CD4-positive, alpha-beta T cell treated with Interleukin-15 for 1 hour (primary cell): ENCODE measurements at places on chromosomes 13 and 19.

GRCh38 chr19:47075941-47076340, 27.5 kb upstream of the TMEM160 start:
- DNase-seq, result no peak

- DNase-seq, result no peak
Observed at GRCh38 chr19:15196360-15197005, 4.3 kb downstream of the NOTCH3 start.

GRCh38 chr13:83151308-83151660, 731.0 kb downstream of the SLITRK1 start:
- no peak for DNase-seq

DNA sequence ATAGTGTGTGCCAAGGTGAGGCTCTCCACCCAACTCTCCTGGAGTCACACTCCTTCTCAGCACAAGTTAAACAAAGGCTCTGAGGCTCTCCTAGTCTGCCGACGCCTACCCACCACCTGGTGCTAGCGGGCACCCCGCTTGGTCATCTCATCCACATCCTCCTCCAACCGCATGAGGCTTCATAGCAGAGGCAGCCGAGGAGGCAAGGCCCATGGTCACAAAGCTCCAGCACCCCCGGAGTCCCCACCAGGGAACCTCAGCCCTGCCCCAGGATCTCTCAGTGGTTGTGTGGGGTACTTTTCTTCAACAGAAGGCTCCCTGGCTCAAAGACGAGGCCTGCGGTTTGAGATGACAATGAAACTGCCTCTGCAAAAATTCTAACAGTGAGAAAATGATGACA, 43.0 kb downstream of the STK24 start:
- DNase-seq, result no peak

- DNase-seq, result no peak
Observed at GRCh38 chr13:73018336-73018735, 40.5 kb upstream of the KLF5 start.

- no peak for DNase-seq
Observed at GRCh38 chr13:22194106-22194805, 523.4 kb downstream of the FGF9 start.

DNA sequence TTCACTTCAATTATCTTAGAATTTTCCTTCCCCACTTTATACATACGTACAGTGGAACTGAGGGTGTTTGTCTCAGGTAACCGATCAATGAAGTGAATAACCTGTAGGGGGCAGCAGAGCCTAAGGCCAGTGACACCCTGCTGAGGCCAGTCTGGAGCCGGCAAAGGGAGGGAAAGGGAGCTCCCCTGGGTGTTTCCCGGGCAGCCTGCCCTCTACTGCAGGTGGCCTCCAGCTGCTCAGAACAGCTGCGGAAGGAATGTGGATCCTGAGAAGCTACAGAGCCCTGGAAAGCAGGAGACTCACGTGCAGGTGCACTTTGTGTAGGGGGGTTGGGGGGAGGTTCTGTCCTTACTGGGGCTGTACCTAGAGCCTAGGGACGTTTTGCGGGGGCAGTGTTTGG, 832 bp upstream of the ZNF491 start:
- DNase-seq, result peak; percentile 78

DNA sequence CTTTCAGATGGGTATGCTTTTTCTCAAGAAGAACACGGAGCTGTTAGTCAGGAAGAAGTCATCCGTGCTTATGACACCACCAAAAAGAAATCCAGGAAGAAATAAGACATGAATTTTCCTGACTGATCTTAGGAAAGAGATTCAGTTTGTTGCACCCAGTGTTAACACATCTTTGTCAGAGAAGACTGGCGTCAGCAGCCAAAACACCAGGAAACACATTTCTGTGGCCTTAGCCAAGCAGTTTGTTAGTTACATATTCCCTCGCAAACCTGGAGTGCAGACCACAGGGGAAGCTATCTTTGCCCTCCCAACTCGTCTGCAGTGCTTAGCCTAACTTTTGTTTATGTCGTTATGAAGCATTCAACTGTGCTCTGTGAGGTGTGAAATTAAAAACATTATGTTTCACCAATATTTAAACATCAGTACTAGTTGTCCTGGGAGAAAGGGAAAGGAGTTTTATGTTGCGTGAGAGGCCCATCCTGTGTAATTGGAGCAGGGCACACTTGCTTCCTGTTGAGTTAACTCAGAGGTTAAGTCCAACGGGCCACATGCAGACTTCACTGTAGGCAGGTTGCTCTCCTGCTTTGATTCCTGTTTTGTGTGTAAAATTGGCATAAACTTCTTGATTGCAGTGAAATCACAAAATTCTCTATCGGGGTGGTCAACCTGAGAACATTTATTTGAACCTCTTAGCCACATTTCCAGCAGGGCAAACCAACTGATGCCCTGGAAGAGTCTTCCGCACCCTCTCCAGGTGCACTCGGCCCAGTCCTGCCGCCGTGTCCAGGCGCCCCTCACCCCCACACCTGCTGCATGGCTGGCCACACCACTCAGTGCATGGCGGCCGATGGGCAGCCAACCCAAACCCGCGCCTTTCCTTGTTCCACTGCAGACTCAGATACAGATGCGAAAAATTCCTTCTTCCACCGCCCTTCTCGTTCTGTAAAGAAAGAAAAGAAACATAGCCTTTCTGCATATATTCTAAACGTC, 31.6 kb downstream of the SHISA2 start:
- DNase-seq, result no peak

DNA sequence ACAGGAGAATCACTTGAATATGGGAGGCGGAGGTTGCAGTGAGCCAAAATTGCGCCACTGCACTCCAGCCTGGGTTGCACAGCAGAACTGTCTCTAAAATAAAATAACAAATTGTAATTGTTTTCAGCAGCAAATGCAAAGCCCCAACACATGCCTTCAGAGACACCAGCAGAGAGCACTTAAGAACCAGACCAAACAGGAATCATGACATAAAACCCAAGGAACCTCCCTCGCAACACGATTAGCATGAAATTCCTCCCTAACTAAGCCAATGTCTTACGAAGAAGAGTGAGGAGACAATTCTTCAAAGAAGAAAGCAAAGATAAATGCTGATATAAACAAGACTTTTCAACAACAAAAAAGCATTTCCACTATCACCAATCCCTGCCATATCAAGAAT, 40.1 kb downstream of the PSPC1 start:
- DNase-seq, result no peak

DNA sequence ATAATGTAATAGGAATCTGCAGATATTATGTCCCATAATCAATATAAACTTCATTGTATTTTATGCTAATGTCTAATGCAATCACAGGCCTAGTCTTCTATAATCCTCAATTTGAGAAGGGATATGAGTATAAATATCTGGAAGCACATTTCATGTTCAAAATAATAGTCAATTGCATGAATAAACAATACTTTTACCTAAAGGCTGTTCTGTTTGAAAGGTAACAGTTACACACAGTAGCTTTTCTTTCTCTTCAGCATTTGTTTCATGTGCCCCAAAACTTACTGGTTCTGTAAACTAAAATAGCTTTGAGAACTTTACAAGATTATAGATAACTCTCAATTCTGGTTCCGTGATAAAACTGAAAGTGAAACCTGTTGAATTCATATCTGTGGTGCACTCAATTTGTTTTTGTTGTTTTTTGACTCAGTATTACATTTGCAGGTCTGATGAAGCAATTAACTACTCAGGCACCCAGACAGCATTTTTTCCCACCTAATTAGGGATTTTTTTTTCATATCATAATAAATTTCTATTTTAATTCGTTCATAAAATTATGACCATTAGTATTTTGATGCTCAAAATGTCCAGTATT, 1193.8 kb downstream of the SLITRK1 start:
- no peak for DNase-seq

DNA sequence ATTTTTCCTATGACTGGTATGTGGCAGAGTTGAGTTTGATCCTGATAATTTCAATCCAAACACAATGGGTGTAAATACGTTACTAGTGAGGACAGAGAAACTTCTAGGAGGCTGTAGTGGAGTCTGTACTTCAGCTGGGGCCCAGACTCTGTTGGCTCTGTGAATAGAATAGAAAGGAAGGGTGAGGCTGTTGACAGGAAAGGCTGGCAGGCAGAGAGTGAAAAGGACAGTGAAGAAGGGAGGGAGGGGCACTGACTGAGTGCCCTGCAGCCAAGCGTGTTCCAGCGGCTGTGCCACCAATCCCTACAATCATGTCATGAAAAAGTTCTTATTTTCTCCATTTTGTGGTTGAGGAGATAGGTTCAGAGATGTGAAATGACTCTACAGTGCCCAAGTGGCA, 80.5 kb downstream of the MBNL2 start:
- no peak for DNase-seq

DNA sequence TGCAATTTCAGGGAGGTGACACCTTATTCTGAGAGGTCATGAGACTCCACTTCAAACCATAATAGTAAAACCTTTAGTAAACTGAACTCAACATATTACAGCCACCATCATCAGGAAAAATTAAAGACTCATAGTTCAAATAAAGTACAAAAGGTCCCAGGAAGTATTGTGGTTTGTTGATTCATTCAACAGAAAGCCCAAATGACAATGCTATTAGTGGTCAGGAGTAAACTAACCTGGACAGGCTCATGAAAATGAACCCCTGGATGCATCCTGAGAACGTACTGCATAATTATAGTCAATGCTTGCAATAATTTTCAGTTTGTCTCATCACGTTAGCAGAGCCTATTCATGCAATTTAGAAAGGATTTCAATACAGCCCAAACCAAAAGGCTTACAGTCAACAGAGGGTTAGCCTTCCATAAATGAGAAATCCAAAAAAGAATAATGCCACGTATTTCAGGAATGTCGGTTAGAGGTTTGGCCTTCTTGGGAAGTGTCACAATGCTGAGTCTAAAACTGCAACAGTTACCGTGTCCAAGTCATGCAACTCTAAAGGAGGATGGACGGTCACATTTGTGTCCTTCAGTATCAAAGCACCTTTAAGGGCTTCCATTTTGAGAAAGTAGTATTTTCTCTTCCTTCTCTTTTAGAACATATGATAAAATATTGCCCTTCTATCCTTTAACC, 280.8 kb downstream of the ABCC4 start:
- DNase-seq, result no peak

GRCh38 chr13:39401756-39402155, 201.2 kb downstream of the LHFPL6 start:
- no peak for DNase-seq

DNA sequence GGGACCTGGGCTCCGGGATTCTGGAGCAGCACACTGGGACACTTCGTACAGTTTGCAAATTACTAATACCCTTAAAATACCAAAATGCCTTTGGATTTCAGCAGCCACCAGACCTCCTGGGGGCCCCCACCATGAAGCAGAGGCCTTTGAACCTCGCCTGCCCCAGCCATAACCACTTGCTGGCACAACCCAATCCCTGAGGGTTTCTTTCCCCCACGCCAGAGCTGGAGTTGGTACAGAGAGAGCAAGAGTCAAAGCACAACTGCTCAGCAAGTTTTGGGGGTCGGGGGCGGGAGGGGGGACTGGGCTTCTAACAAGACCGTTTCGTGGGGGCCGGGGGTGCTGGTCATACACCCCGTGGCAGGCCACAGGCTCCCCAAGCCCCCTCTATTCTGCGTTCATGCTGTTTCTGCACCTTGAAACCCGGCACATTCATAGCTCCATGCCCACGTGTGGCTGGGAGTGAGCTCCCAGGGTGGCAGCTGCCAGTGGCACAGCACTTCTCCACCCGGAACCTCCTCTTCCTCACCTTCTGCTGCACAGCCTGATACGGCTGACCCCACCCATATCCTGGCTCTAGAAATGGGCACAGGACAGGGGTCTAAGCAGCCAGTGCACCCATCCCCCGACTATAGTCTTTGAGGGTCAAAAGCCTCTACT, 17.1 kb downstream of the PLEKHF1 start:
- DNase-seq, result no peak

- DNase-seq, result no peak
Observed at GRCh38 chr13:19634256-19634740, 839 bp downstream of the MPHOSPH8 start.

GRCh38 chr19:51027126-51027806, 850 bp upstream of the KLK11 start:
- no peak for DNase-seq

GRCh38 chr13:113364901-113365582, 1.1 kb upstream of the GRTP1 start:
- no peak for DNase-seq

GRCh38 chr13:37869756-37870488, at the start of gene TRPC4:
Gene TRPC4 (minus strand): TSS chr13:37869772. CDS start chr13:37783333, 86,439 bp downstream.
- DNase-seq, result no peak

- DNase-seq, result no peak
Observed at GRCh38 chr13:113558461-113558860, 26.1 kb upstream of the TFDP1 start.

DNA sequence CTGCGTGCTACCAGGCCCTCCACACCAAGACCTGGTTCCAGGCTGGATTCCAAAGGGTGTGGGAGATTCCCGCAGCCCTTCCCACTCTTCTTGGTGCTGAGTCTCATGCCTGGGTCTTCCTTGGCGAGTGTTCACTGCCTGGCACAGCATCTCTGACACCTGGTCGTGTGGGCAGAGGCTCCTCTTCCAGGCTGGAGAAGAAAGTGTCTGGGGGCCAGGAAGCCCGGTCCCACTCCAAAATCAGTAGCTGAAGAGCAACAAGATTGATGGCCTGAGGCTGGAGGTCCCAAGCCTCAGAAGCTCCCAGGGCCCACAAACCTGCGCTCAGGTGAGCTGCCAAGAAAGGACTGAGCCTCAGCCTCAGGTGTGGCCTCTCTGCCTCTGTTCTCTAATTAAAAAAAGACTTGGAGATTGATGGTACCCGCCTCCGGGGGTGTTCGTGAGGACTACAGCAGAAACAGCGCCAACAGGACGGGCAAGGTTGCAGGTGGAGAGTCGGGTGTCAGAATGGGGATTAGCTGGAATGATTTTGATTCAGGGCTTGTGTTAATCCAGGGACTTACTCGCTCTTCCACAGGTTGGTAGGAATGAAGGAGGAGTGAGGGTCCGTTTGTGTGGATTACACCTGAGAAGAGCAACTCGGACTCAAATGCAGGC, 217.5 kb downstream of the TEX29 start:
- no peak for DNase-seq

GRCh38 chr19:3233831-3234230, 9.4 kb downstream of the CELF5 start:
- DNase-seq, result no peak

- DNase-seq, result no peak
Observed at GRCh38 chr19:51694318-51695085, 1.4 kb downstream of the SPACA6 start.

DNA sequence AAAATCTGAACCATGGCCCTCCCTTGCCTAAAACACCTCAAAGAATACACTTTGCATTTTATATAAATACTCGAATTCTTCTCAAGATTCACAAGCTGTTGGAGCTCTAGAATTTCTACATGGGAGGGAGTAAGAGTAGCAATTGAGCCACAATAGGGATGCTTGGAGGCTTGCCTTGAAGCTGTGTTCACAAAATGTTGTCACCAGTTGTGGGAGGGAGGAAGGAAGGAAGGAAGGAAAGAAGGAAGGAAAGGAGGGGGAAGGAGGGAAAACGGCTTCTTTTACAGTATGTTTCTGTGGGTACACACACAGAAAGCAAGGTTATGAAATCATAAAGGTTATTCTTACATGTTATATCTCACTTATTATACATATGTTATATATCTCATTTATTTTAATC, 128.6 kb upstream of the PEG3 start:
- DNase-seq, result no peak
